ENCODE measurements at places on chromosomes 5 and 9.

GRCh38 chr5:137594717-137595116, 95.6 kb upstream of the SPOCK1 start:
- DNase-seq = no peak

GRCh38 chr5:131416729-131417128, 152.9 kb downstream of the CDC42SE2 start:
- no peak for DNase-seq

DNA sequence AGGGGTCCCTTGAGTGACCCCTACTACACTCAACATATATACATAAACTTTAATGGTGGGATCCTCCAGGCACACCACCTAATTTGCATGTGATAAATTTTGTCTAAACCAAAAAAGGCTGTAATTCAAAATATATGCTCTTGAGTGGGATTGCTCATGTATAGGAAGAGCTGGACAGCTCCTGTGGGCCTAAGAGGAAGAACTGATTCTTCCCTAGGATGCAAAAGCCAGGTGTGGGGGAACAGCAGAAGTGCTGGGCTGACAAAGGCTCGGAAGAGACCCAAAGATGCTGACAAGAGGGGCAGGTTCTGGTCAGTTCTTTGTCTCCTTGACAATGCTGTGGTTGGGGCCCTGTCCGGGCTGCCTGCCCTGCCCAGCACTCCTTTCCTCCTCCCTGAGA, 43.9 kb downstream of the PCDH1 start:
- no peak for DNase-seq

- no peak for DNase-seq
Observed at GRCh38 chr9:81756561-81756960, 67.2 kb upstream of the TLE1 start.

- no peak for DNase-seq
Observed at GRCh38 chr9:114574438-114574837, 13.1 kb upstream of the ATP6V1G1 start.

DNA sequence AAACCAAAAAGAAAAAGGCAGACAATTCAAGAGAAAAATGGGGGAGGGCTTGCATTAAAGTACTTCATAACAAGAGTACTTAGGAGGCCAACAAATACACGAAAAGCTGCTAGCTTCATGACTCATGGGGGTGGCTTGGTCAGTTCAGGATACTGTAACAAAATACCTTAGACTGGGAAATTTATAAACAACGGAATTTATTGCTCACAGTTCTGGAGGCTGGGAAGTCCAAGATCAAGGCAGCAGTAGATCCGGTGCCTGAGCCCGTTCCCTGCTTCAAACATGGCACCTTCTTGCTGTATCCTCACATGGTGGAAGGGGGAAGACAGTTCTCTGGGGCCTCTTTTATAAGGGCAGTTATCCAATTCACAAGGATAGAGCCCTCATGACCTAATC, 111.4 kb downstream of the C9orf50 start:
- DNase-seq = no peak

- peak; percentile 28 for DNase-seq
Observed at GRCh38 chr5:79236362-79236969, 535 bp downstream of the JMY start.

DNA sequence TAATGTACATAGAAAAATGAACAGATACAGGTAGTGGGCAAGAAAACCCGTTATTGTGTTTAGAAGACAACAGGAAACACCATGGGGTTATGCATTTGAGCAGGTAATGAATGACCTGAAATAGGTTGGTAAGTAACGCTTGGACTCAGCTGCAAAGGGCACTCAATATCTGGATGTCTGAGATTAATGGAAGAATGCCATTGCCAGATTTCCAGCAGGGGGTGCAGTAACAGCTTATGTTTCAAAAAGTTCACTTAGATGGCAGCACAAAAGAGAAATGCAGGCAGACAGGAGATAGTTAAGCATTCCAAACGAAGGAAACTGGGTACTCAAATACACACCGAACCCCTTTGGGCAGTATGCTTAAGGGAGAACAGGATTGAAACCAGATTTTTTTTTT, 285.5 kb upstream of the VLDLR start:
- DNase-seq = no peak

GRCh38 chr9:79028101-79028500, 543.7 kb upstream of the TLE4 start:
- no peak for DNase-seq
